NCI-H1417 treated with DMSO at 0.1 percent for 48 hours (cell line): ENCODE measurements at places on chromosomes 4 and X.

DNA sequence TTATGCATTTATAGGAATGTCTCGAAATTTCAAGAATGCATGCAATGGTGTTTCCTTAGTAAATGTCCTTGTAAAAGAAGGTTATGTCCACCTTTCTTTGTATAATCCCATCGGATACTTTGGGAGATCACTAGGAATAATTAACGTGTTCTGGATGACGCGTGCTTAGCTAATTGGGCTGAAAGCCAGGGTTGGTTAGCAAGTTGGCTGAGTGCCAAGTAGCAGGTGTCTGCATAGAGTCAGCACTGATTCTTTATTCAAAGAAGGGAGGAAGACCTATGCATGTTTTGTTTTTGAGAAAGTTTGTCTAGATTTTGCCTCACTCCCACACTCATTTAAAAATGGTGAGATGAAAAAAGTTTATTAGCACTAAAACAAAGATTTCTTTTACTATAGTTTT lies 144.6 kb downstream of the SOX3 start:
- no peak for DNase-seq

- no peak for DNase-seq
Observed at GRCh38 chr4:127622621-127622920, 10.2 kb upstream of the INTU start.

DNA sequence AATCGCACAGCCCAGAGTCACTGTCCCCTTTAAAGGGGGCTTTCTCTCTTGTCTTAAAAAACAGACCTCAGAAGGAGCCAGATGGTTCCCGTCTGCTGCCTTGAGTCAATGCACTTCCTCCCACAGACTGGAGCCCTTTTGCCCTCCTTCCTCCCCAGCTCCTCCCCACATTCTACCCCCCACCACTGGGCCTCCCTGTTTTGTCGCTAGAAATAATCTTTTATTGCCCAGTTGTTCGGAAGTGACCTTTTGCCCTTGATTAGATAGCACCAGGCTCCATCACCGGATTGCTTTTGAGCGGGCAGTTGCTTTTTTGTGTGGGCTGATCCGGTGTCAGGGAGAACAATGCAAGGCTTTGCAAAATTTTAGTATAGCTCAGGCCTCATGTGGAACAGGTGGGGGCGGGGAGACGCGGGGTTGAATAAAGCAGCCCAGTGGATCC lies 47.7 kb downstream of the SPRY1 start:
- no peak for DNase-seq

DNA sequence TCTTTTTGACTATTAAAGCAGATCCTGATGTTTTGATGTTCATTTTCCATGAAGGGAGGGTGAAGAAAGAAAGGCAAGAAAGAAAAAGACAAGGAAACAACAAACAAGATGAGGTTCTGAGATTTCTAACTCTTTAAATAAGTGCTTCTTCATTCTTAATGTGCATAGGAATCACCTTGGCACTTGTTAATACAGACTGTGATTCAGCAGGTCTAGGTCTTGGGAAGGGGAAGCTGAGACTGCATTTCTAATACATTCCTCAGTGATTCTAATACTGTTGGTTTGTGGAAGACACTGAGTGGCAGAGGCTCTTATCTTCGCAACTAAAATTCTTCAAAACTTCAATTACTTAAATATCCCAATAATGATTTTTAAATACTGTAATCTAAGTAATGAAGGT lies 95.2 kb upstream of the NAP1L5 start:
- no peak for DNase-seq

DNA sequence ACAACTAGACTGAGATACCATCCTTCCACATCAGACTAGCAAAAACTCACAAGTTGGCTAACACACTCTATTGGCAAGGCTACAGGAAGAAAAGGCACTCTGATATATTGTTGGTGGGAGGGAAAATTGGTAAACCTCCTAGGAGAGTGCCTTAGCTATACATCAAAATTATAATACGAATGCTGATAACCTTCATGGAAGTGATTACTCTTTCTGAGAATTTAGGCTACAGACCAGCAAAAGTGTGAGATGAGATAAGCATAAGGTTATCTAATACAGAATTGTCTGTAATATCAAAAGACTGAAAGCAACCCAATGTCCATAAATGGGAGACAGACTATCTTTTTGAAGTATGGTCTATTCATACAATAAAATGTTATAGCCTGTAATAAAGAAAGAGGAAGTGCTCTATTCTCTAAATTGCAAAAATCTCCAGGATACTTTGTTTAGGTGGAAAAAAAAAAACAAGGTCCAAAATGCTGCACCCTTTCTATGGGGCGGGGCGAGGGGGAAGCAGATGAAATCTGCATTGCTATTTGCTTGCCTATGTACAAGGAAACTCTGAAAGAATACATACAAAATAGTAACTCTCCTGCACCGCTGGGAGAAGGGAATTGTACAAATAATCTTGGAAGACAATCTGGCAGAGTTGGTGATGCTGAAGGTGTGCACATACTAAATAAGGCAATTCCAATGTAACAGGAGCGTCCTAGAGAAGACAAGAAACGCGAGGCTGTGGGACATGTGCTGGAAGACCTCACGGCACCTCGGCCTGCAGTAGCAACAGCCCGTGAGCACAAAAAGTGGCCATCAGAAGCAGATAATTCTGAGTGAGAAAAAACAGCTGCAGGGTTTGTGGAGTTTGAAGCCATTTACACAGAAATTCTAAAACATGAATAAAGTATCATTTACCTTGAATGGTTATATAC lies 109.7 kb downstream of the AFAP1 start:
- DNase-seq: no peak

DNA sequence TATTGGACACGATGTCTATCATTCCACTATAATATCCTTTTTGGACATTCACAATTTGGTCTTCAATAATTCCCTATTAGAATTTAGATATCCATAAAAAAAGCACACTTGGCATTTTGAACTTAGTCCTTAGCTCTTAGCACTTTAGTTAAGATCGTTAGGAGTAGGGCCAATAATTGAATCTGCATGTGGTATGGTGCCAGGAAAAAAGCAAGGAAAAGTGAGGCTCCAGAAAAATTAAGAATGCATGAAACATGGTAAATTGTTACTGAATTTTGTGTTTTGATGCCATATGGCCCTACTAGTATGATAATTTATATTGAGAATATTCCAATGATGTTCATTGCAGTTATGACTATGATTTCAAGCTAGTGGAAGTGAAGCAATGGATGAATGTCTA lies 53.6 kb upstream of the TEX13A start:
- DNase-seq: no peak

GRCh38 chr4:59945277-59945676 lies 1254.8 kb upstream of the ADGRL3 start:
- DNase-seq: no peak

GRCh38 chr4:95093936-95094929 lies 336.5 kb downstream of the BMPR1B start:
- DNase-seq: no peak

DNA sequence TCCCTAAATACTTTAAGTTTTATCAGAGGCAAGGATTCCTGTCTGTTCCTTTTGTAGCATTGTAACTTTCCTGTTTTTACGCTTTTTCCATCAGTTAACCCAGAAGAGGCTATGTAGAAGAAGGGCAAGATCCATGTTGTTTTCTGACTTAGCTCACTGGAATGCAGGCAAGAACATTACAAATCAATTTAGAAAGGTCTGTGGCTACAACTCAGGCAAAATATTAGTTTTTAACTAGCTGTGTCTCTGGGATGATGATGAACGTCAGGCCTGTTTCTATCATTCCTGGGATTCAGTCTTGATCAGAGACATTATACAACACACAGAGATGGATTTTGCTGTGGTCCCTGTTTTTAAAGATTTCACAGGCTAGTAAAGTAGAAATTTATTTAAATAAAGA lies 813.0 kb upstream of the POU3F4 start:
- DNase-seq: no peak

DNA sequence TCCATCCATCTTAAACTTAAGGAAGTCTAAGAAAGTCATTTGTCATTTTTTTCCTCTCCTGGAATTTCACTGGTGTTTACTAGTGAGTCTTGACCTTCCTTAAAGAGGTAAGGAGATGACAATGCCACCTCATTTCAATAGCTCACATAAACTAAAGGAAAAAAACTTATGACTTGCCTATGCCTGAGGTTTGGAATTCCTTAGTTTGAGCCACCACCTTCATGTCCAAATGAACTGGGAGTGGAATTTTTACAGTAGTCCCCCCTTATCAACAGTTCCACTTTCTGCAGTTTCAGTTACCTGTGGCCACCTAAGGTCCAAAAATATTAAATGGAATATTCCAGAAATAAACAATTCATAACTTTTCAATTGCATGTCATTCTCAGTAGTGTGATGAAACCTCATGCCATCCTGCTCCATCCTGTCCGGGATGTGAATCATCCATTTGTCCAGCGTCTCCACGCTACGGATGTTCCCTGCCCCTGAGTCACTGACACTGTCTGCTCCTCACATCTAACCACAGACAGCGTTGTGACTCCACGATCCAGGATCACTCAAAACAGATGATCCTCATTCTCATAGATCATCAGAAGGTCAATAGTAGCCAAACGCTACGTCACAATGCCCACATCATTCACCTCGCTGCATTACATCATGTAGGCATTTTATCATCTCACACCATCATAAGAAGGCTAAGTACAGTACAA lies 177.4 kb downstream of the SH3KBP1 start:
- DNase-seq: no peak

DNA sequence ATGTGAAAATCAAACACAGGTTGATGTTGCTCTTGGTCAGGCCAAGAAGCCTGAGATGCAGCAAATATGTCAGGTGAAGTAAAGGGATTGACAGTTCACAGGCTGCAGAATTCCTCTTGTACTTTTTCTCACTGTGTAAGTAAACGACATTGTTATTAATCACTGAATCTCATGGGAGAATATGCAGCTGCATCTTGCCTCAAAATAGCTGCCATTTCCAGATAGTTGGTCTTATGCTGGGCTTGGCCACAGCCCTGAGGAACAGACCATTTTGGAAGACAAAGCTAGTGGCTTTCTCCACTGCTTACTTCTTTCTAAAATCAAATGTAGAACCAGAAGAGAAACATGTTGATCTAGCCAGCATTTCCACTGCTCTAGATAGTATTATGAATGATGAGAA lies 403.4 kb upstream of the NR3C2 start:
- DNase-seq: no peak
